ENCODE measurements at places on chromosomes 2 and 18.

- no peak for ATAC-seq
These were observed 15.4 kb upstream of the MLPH start for GRCh38 chr2:237471438-237472186.

DNA sequence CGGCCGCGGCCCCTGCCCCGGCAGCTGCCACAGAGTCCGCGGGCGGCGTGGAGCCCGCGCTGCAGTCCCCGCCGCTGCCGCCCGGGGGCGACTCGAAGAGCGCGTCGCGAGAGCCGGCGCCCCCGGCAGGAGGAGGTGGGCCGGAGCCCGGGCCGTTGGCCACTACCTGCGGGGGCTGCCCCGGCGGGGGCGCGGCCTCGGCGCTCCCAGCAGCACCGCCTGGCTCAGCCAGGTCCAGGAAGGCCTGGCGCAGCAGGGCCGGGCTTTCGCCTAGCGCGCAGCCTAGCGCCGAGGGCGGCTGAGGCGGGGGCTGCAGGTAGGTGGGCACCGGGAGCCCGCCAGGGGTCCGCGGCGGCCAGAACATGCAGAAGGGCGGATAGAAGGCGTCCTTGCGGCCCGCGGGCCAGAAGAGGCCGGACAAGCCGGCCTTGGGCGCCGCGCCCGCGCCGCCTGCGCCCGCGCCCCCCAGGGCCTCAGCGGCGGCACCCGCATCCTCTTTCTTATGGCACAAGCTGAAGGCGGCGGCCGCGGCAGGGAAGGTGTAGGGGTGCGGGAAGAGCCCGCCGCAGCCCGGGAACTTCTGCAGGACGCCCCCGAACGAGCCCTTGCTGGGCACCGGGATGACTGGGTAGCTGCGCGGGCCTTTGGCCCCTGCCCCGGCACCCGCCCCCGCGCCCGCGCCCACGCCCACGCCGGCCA, 3.9 kb downstream of the SKOR2 start:
- peak; percentile 8 for ATAC-seq

DNA sequence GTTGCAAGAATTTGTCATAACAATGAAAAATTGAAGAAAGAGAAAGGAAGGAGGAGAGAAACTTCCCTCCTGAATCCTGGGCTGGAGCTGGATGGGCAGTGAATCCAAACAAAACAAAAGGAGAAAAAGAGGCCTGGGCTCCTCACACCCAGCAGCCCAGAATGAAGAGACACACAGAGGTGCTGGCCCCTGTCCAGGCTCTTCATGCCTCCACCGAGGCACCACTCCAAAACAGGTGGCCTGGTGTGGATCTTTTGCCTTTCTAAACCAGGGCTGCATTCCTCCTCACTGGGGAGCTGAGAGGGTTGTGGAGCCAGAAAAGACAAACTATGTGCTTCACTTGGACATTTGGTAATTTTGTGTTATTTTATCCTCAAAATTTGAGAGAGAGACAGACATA, 76.0 kb downstream of the FAM124B start:
- no peak for ATAC-seq

- no peak for ATAC-seq
These were observed 899 bp upstream of the GFPT1 start for GRCh38 chr2:69387770-69388481.

DNA sequence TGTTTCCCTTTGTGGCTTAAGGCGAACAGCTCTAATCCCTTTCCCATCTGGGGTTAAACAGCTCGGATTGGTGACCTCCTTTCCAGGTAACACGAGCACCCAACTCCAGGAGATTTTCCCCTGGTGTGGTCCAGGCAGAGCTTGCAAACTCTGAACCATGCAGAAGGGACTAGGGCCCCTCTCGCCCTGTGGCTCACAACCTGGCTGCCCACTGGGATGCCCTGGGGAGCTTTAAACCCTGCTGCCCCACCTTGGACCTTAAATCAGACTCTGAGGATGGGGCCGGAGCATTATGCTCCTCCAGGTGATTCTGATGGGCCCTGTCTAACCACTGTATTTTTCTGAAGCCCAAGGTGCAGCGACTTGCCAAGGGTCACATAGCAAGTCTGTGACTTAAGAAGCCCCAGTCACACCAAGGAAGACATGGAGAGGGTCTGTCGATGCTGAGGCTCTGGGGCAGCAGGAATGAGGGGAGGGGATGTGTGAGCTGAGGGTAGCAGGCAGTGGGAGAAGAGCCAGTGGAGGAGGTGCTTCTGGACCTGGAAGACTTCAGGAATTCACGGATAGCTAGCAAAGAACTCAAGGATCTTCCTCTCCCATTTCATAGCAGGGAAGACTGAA, 5.9 kb downstream of the ARID5A start:
- ATAC-seq, result no peak

DNA sequence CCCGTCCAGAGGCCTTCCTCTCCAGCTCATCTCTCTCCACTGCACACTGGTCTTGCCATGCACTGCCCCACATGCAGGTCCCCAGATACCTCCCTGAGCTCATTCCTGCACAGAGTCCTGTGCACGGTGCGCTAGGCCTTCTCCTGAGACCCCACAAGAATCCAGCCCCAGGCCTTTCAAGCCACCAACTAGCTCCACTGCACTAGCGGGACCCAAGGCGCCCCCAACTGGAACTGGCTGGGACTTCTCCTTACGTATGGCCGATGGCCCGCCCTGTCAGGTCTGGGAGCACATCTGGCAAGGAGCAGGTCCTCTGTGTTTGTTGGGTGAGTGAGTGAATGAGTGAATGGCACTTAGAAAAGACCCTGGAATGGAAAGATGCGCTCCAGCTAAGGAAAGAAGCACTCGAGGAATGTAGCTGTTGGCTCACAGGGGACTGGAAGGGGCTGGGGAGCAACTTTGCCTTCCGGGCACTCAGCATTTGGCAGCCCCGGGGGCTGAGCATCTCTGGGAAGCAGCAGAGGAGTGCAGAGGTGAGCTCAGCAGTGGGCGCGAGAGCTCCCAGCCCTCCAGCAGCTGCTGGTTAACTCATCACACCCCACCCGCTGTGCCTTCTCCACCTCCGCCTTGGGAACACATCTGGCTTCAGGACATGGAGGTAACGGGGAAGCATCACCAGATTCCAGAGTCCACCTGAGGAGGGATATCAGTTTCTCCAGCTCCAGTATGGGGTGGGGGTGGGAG, 223.1 kb downstream of the GLI2 start:
- no peak for ATAC-seq

GRCh38 chr2:217489145-217489960, 513.4 kb downstream of the TNS1 start:
- ATAC-seq, result no peak

DNA sequence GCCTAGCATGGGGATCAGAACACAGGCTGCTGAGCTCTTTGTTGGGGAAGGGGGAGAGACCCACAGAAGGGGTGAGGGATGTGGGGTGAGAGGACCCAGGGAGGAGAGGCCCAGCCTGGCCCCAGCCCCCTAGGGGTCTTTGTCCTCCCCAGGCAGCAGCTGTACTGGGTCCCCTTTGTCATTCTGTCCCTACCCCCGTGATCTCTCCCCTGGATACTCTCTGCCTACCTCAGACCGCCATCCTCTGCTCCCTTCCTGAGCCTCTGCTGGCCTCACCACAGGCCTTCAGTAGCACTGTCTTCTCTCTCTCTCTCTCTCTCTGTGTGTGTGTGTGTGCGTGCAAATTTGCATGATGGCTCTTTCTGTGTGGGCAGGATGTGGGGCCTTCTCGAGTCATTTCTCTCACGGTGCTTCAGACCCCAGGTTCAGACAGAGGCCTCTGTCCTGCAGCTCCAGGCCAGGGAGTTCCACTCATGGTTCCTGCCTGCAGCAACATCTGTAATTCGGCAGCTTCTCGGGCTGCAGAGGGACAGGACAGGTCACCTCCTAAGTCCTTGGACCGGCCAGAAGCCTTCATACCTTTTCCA, 1.4 kb downstream of the PSD4 start:
- ATAC-seq, result peak; percentile 87

GRCh38 chr2:210099940-210100339, 71.3 kb downstream of the KANSL1L start:
- no peak for ATAC-seq

- no peak for ATAC-seq
These were observed 11.5 kb downstream of the NTSR2 start for GRCh38 chr2:11658208-11659114.

- ATAC-seq, result peak; percentile 59
These were observed 784.1 kb upstream of the FANCL start for GRCh38 chr2:59025157-59025757.

GRCh38 chr2:50786345-50786744, 245.6 kb downstream of the NRXN1 start:
- ATAC-seq, result no peak

DNA sequence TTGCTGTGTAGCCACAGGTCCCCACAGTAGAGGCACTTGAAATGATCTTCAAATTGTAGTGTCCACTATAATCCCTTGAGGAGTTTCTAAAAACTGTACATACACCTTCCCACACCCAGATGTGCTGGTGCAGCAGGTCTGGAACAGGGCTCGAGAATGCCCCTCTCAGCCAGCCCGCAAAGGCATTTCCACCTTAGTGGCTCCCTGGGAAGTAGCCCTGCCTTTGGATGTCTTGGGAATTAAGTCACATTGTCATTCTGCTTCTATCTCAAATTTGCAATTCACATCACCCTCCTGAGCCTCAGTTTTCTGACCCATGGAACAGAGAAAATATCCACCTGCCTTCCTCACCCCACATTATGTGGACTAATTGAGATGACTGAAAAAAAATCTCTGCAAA, 44.3 kb upstream of the TCF7L1 start:
- no peak for ATAC-seq

GRCh38 chr2:149538138-149538833, 49.3 kb downstream of the MMADHC start:
- no peak for ATAC-seq

DNA sequence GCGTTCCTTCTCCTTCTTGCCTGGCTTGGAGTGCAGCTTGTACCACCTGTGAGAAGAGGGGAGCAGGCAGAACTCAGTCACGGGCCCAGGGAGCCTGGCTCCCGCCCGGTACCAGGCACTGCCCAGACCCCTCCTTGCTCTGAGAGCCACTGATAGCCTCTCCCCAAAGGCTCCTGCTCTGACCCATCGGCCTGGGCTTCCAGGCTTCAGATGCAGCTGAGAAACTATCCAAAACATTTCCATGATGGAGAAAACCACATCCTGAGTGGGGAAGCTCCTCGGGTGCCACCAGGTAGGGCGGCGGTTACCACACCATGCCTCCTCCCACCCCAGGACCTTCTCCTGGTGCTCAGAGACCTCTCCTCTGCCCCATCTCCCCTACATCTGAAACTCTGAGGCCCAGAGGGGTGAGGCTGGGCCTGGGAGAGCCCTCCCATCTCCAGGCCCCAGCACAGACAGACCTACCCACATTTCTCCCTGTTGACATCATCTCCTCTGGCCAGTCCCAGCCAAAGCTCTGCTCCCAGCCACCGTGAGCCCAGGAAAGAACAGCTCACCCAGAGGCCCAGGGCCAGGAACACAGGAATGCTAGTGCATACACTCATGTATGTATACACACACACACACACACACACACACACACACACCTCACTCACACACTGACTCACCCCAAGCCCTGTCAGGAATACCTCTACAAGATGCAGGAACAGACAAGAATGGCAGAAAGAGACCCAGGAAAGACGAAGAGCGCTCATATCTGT, 17.9 kb upstream of the SFXN5 start:
- ATAC-seq, result no peak

- ATAC-seq, result no peak
These were observed 9.5 kb upstream of the INSIG2 start for GRCh38 chr2:118078734-118079133.

GRCh38 chr2:219461047-219461514, 26.4 kb downstream of the SPEG start:
- peak; percentile 2 for ATAC-seq

- ATAC-seq, result no peak
These were observed 106.8 kb downstream of the KLHL29 start for GRCh38 chr2:23491591-23492336.

DNA sequence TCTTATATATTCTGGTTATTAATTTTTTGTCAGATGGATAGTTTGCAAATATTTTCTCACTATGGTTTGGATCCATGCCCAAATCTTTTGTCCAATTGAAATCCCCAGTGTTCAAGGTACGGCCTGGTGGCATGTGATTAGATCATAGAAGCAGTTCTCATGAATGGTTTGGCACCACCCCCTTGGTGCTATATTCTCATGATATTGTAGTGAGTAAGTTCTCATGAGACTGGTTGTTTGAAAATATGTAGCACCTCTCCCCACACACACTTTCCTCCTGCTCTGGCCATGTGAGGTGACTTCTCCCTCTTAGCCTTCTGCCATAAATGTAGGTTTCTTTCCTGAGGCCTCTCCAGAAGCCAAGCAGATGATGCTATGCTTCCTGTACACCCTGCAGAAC, 107.7 kb upstream of the KYNU start:
- ATAC-seq, result no peak

Measured in stimulated activated memory B cell treated with anti-CD40 and anti-IgM and Interleukin-4, amounts not matched to agents 10 μg/mL and 1 μg/mL and 100 μg/mL, for 72 hours (primary cell).